ENCODE measurements at places on chromosomes 5 and 9. TPM values are rescaled to one million over a fixed set of nuclear protein-coding genes. Genes with fewer than 3 reads are reported as not detected.

Gene ADGRD2
- not detected for total RNA-seq

Gene PAX5
- not detected for total RNA-seq

Gene NDUFS6
- 70.3 TPM for total RNA-seq

Gene PCYOX1L
- 8.0 TPM for total RNA-seq

Gene LCN2
- not detected for total RNA-seq

Gene GRXCR2
- not detected for total RNA-seq

Gene SPINK7
- total RNA-seq = not detected

Gene FBN2
- total RNA-seq = 1.7 TPM

Gene ELL2
- 25.0 TPM for total RNA-seq

Gene PPIC
- total RNA-seq = 37.0 TPM

Gene KIAA1958
- total RNA-seq = 0.25 TPM

Gene C9
- total RNA-seq = not detected

Gene IL13
- not detected for total RNA-seq

Gene KYAT1
- 8.2 TPM for total RNA-seq

Gene DOLK
- total RNA-seq = 35.5 TPM

Gene OSMR
- 7.3 TPM for total RNA-seq

Gene RGS14
- 7.2 TPM for total RNA-seq

Gene PCDHB4
- total RNA-seq = 0.10 TPM

Gene IL17B
- not detected for total RNA-seq

Gene BRD3
- 9.1 TPM for total RNA-seq

Gene SLC25A2
- total RNA-seq = 0.15 TPM

Gene CTXN3
- total RNA-seq = not detected

Gene CATSPER3
- total RNA-seq = not detected

Gene ATP10B
- not detected for total RNA-seq

Gene ARL14EPL
- 0.07 TPM for total RNA-seq

Gene ATP6V0E1
- 206 TPM for total RNA-seq

Gene CAAP1
- total RNA-seq = 11.3 TPM

Gene RFK
- total RNA-seq = 38.7 TPM

Gene PDZD2
- total RNA-seq = 4.5 TPM

Gene SCGB3A2
- total RNA-seq = not detected

Gene LPAR1
- total RNA-seq = not detected

Gene SLC6A7
- total RNA-seq = not detected

Gene GRIN3A
- total RNA-seq = not detected

Gene GRM6
- total RNA-seq = not detected

Gene CNTNAP3B
- total RNA-seq = 22.2 TPM

Gene PAIP2
- total RNA-seq = 38.3 TPM

Gene GFI1B
- total RNA-seq = not detected

Gene SLC9A3
- total RNA-seq = 4.2 TPM

Gene EGFLAM
- 1.1 TPM for total RNA-seq

Data from mammary microvascular endothelial cell (primary cell).